ENCODE measurements at places on chromosomes 12 and 14.

GRCh38 chr14:104104076-104104901 is 18.8 kb downstream of the ASPG start:
- no peak for DNase-seq

GRCh38 chr14:91429385-91429784 is 11.8 kb upstream of the CCDC88C start:
- no peak for DNase-seq

DNA sequence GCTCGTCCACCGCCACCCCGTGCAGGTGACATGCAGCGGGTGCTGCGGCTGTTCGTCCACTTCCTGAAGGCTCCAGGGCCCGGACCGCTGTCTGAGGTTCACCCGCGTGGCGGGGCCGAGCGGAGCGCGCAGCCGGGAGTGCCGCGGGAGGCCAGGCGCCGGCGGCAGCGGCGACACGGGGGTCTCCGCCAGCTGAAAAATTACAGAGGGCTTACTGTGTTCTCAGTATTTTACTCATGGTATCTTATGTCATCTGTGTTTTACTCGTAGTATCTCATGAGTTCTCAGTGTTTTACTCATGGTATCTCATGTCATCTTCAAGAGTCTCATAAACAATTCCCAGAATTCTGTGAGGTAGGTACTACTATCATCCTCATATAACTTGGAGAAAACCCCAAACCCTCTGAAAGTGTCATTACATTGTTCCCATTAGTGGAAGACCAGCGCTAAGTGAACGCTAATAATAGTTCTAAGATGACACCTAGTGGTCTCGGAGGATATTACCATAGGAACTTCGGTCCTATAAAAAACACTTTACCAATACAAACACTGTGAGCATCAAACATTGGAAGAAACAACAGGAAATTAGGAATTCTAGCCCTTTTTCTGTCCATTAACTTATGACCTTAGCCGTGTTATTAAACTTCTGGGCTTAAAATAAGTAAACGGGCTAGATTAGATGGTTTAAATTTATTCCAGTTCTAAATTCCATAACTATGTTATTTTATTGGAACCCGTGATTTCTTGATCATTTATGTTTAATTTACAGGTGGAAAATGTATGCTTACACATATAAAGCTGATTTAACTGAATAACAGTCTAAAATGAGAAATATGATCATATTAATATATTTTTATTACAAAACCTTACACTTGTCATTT is 32.4 kb downstream of the AK7 start:
- DNase-seq = peak; percentile 7

- DNase-seq = no peak
Measured at GRCh38 chr12:13843841-13844240, 137.6 kb downstream of the GRIN2B start.

DNA sequence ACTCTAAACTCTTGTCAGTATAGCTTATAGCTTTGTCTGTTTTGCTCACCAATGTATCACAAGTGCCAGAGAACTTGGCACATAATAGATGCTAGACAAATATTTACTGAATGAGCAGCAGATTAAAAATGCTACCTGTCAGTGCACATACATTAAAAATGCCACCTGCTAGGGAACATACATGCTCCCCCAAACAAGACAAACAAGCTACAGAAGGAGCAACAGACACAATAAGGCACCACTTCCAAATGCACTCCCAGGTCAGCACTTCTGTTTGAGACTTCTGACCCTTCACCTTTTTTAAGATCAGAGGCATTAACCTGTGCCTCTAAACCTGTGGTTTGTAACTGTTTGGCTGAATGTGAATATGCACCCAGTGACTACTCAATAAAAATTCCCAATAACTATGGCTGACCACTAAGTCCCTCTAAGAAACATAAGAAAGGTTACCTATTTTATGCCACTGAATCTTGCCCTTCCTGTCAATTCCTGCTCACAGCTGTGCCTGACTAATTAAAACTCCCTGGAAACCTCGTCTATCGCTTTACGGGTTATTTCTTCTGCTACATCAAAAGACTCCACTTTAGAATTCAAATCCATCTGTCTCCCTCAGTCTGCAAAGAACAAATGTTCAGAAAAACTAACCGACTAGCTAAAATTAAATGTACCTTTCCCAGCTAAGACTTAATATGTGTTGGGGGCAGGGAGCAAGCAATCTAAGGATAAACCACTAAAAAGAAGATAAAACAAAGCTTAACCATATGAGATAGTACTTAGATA is 41.0 kb downstream of the HECTD4 start:
- no peak for DNase-seq

- no peak for DNase-seq
Measured at GRCh38 chr12:6613776-6614512, 6.8 kb upstream of the CHD4 start.

DNA sequence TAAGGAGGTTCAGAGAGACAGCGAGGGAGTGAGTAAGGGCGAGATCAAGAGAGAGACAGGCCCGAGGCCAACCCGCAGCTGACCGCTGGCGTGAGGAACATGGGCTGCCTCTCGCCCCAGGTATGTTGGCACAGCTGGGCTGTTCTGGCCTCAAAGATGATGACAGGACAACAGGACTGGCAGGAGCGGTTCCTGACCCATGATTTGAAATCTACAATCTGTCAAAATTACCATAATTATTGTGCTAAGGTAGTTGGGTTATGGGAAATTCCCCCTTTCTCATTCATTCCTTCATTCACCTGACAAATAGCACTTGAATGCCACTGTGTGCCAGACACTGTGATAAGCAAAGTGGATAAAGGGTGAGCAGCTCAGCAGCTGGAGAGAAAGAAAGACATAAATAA is 5.1 kb upstream of the ENDOU start:
- no peak for DNase-seq

DNA sequence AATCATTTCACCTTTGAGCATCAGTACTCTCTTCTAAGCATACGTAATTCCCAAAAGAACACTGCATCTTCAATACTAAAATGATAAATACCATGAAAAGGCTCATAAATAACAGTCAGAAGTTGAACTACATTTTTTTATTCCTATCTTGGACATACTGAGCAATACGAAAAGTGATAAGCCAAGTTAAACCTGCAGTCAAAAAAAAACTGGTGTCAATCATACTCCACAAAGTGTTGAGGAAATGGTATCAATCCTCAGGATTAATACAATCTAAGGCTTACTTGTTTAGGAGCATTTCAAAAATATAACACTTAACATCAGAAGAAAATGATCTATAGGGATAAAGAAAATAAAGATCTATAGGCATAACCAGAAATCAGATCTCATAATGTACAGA is 5.5 kb downstream of the BTG1 start:
- DNase-seq = no peak

- no peak for DNase-seq
Measured at GRCh38 chr12:11833174-11833895, 183.9 kb downstream of the ETV6 start.

GRCh38 chr14:68577802-68578541 is 214.9 kb downstream of the ZFP36L1 start:
- DNase-seq = no peak

DNA sequence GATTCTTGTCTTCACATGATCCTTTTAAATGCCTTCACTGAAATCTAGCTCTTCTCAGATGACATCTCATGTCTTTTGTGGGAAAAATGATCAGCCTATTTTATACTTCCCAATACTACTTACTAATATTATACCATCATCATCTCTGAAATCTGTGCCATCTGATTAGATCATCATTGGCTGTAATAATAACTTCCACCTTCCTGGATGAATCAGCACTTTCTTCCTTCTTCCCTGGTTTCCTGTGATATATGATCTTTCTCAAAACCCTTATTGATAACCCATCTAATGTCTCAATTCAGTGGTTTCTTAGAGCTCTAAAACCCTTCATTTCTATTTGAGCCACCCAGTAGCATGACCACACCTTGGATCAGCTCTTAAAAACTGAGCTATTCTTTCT is 30.9 kb downstream of the GPR137C start:
- no peak for DNase-seq

GRCh38 chr12:121170151-121170550 is 37.5 kb downstream of the P2RX7 start:
- DNase-seq = no peak

DNA sequence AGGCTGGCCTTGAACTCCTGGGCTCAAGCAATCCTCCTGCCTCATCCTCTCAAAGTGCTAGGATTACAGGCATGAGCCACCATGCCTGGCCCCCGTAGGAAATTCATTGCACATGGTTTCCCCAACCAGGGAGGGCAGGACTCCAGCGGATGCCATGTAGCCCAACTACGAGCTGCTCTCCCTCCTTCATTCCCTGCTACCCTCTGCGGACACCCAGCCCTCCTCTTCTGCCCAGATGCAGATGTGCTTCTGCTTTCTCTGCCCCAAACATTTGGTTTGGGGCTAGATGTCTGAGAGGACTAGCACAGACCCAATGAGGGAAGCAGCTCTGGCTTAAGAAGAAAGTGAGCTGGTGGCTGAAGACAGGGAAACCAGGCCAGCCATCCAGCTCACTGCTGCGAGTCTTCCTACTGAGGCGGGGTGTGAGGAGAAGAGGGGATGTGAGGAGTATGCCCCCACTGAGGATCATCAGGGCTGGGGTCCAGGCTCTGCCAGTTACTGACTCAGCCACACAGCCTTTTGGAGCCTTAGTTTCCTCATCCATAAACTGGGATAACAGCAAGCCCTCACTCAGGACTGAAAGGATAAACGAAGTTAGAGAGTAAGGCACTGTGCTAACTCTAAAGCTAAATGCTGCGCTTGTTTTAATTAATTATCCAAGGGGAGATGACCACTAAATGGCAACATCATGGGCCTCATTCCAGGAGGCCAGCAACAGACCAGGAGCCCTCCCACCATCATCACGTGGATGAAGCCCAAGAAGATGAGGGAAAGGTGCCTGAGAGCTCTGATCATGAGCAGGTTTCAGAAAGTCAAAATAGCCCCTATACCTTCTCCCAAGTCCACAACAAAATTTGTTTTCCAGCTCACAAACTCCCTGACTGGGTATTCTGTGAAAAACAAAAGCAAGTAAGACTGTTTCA is 10.9 kb downstream of the CTDSP2 start:
- DNase-seq = no peak

GRCh38 chr14:103260629-103261124 is 73.4 kb upstream of the EIF5 start:
- no peak for DNase-seq

DNA sequence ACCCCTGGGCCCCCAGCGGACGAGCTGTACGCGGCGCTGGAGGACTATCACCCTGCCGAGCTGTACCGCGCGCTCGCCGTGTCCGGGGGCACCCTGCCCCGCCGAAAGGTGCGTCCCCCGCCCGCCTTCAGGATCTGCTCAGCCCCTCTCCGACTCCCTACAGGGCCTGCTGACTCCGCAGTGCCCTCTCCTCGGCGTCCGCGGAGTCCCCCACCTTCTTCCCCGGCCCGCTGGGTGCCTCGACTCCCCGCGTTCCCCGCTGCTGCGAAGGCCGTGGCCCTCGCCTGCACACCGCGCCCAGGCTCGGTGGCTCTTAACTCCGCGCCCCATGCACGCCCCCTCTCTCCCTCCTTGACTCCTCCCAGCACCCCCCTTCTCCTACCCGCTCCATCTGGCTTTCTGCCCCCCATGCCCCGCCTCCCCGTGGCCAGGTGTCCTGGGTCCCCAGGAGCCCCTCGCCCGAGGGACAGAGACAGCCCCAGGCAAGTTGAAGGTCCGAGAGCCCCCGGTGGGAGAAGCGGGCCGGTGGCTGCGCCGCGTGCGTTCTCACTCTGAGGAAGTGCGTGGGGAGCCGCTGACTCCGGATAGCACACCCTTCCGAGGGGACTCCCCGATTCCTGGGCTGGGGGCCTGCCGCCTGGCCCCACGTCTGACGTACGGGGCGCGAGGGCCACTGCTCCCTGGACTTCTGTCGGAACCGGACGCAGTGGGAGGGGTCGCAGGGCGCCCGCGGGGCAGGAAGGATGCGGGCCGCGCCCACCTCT is 594 bp downstream of the TAMALIN start:
- peak; percentile 26 for DNase-seq

DNA sequence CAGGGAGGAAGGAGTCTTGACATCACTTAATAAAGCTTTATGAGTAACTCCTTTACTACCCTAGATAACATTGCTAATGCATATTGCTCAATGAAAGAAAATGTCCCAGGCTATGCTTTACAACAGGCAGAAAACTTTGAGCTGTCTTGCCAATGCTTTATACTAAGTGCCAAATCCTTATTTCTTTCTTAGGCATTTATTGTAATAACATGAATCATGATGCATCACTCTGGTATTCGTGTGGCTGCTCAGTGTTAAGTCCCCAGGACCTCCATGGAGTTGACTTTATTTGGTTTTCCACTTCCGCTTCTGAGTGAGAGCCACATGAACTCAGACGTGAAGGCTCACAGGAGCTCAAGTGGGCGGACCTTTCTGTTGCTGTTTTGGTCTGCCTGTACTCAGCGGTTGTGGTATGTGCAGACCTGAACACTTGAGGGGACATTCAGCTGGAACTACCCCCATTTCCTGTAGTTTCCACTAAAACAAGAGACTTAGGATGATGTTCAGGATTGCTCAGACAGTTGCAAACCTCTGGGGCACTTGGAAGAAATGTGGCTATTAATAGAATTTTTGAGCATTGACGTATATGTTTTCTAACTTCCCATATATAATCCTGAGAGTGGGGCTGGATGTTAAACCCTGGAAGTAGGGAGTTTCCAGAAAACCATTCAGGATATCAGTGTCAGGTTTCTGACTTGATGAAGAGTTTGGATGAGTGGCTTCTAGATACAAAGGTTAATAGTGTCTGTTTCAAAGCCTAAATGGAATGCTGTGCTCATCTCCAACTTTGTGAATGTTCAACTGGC is 258.6 kb downstream of the MSRB3 start:
- no peak for DNase-seq

DNA sequence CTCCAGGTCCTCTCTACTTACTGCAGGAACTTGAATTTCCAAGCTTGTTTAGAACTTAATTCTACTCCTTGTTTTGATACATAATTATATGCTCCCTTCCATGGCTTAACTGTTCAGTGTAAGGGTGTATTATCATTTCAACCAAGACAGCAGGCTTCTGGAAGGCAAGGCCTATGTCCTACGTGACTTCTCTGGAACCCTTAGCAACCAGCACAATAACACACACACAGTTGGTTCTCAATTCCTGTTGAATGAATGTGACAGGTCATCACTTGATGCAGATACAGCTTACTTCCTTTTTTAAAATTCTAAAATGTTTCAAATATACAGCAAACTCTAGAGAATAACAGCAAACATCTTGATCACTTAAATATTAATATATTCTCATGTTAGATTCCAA is 77.7 kb upstream of the COCH start:
- DNase-seq = no peak

DNA sequence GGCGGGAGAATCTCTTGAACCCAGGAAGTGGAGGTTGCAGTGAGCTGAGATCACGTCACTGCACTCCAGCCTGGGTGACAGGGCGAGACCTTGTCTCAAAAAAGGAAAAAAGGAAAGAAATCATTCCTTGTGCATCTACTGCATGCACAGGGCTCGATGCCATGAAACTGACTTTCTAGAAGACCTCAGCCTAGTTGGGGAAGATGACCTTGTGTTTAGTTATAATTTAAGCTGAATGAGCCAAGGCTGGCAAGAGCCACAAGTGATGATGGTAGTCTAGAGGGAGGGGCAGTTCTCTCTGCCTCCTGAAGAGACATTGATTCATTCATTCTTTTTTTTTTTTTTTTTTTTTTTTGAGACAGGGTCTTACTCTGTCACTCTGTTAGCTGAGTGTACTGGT is 24.2 kb downstream of the ACACB start:
- no peak for DNase-seq

All from stimulated activated CD4-positive, alpha-beta T cell treated with anti-CD3 and anti-CD28 coated beads, Interleukin-1b, Interleukin-23, amount 100 ng/mL, for 24 hours (primary cell).